ENCODE measurements at places on chromosomes 11 and 22. TPM values are rescaled to one million over a fixed set of nuclear protein-coding genes. Genes with fewer than 3 reads are reported as not detected.

DNA sequence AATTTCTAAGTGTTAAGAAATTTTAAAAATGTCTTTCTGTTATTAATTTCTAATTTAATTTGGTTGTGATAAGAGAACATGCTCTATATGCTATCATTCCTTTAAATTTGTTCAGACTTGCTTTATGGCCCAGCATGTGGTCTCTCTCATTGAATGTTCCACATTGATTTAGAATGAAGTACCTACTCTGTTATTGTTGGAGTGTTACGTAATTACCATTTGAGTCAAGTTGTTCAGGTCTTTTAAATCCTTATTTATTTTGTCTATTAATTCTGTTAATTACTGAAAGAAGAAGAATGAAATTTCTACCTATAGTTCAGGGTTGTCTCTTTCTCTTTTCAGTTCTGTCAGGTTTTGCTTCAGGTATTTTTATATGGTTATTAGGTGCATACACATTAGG, 57.0 kb downstream of the PRMT3 start:
- no peak for DNase-seq

GRCh38 chr11:27938011-27938410, 169.9 kb downstream of the KIF18A start:
- DNase-seq = no peak

- no peak for DNase-seq
Measured at GRCh38 chr22:23146478-23147205, 1.4 kb downstream of the RAB36 start.

DNA sequence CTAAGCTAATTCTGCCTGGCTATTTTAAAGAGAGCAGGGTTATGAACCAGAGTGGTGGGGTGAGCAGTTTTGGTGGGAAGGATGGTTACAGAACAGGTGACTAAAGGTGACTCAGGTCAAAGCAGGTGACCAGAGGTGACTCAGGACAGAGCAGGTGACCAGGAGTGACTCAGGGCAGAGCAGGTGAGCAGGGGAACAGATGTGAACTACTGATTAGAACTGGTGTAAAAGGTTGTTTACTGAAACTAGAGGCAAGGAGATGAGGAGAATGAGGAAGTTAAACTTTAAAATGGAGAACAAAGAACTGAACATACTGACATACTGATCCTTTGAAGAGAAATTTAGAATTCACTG, 15.4 kb upstream of the HYLS1 start:
- DNase-seq = no peak

Gene C22orf31
- total RNA-seq = not detected

Gene OR8G1
- total RNA-seq = not detected

Measured in activated naive CD8-positive, alpha-beta T cell treated with anti-CD3 and anti-CD28 coated beads, Interleukin-2, amount 10 ng/mL, durations not matched to agents 7 days and 5 days (primary cell).